ENCODE measurements at places on chromosomes 3 and 15.
A peak's percentile ranks its signal among the peaks of the same experiment; 100 is the strongest.

GRCh38 chr15:41900526-41901380 is 6.9 kb upstream of the SPTBN5 start:
- no peaks in the 10 kb centered on the region for H3K27me3 ChIP-seq
- H3K36me3 ChIP-seq, result peaks cover 5% of the 10 kb centered on the region
- no peak for DNase-seq
- H3K4me3 ChIP-seq, result no peak overlapping the region

- no peak overlapping the region for H3K4me3 ChIP-seq
- no peaks in the 10 kb centered on the region for H3K27me3 ChIP-seq
- no peak overlapping the region for H3K27ac ChIP-seq
Measured at GRCh38 chr15:37574985-37575384, 359.5 kb upstream of the TMCO5A start.

DNA sequence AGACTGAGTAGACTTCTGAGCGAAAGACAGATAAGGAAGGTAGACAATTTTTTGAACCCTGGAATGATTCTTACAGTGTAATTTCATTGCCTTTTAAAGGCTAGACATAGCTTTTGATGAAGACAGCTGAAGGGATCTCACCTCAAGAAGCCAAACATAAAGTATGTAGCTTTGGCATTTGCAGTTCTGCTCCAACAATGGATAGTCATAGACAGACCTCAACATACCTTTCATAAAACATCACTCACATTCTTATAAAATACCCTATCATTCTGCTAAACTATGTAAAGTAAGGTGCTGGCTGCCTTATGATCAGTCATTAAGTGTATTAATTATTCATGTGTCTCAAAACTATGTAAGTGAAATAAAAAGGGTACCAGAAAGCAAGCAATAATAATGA is 70.0 kb downstream of the UBE3A start:
- peaks cover 58% of the 10 kb centered on the region for H3K4me1 ChIP-seq
- DNase-seq, result no peak
- no peak overlapping the region for H3K27ac ChIP-seq
- no peaks in the 10 kb centered on the region for H3K27me3 ChIP-seq
- no peak overlapping the region for H3K4me3 ChIP-seq
- peaks cover 15% of the 10 kb centered on the region for H3K36me3 ChIP-seq

- no peaks in the 10 kb centered on the region for H3K36me3 ChIP-seq
- no peak overlapping the region for H3K27ac ChIP-seq
- H3K27me3 ChIP-seq, result peaks cover 3% of the 10 kb centered on the region
- H3K4me1 ChIP-seq, result no peaks in the 10 kb centered on the region
- DNase-seq, result no peak
Measured at GRCh38 chr3:86914670-86915069, 76.3 kb downstream of the VGLL3 start.

GRCh38 chr15:85393210-85393609 is 12.8 kb downstream of the AKAP13 start:
- no peaks in the 10 kb centered on the region for H3K27me3 ChIP-seq
- no peak overlapping the region for H3K4me3 ChIP-seq
- peaks cover 9% of the 10 kb centered on the region for H3K4me1 ChIP-seq
- H3K36me3 ChIP-seq, result no peaks in the 10 kb centered on the region

DNA sequence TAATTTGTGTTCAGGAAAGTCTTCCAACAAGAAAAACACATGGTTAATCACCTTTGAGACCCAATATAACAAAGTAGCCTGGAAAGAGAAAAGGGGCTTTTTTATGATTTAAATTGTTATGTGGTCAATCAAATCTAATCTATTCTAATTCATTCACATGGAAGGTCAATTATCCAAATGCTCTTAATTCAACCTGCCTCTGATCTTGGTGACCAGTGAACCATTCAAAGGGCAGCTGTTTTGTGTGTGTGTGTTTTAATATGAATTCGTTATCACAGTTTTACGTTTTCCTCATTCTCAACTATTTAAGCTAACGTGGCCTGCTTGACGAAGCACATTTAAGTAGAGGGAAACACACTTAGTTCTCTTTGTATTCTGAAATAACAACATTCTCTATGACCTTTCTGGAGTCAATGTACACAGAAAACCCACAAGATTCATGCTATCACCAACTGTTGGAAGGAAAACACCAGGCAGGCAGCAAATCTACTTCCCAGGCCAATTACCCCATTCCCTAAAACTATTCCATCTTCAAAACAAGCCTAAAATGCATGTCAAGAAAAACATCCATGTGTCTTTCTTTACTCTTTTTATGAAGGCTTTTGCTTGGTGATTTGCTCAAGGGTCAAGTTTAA is 195.4 kb downstream of the SUCLG2 start:
- H3K27ac ChIP-seq, result no peak overlapping the region
- peaks cover 8% of the 10 kb centered on the region for H3K36me3 ChIP-seq
- no peaks in the 10 kb centered on the region for H3K27me3 ChIP-seq
- peaks cover 7% of the 10 kb centered on the region for H3K4me1 ChIP-seq
- no peak for DNase-seq

DNA sequence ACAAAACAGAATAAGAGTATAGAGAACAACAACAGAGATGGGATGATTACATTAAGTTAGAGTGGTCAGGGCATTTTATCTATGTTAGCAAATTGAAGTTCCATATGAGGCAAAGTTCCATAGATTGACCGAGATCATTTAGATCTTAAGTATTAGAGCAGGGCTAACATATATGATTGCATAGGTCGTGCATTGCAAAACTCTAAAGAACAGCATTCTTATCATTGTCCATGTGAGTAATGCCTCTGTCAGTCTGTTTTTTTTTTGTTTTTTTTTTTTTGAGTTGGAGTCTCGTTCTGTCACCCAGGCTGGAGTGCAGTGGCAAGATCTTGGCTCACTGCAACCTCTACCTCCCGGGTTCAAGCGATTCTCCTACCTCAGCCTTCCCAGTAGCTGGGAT is 341.7 kb upstream of the KCNH8 start:
- no peak overlapping the region for H3K27ac ChIP-seq
- no peaks in the 10 kb centered on the region for H3K36me3 ChIP-seq
- no peak for DNase-seq
- H3K27me3 ChIP-seq, result no peaks in the 10 kb centered on the region
- H3K4me3 ChIP-seq, result no peak overlapping the region

GRCh38 chr15:59274126-59274970 is 67.7 kb downstream of the LDHAL6B start:
- H3K4me1 ChIP-seq, result peaks cover 38% of the 10 kb centered on the region
- peak overlapping the region; percentile 49 for H3K4me3 ChIP-seq
- peak; percentile 10 for DNase-seq
- peaks cover 2% of the 10 kb centered on the region for H3K27me3 ChIP-seq

DNA sequence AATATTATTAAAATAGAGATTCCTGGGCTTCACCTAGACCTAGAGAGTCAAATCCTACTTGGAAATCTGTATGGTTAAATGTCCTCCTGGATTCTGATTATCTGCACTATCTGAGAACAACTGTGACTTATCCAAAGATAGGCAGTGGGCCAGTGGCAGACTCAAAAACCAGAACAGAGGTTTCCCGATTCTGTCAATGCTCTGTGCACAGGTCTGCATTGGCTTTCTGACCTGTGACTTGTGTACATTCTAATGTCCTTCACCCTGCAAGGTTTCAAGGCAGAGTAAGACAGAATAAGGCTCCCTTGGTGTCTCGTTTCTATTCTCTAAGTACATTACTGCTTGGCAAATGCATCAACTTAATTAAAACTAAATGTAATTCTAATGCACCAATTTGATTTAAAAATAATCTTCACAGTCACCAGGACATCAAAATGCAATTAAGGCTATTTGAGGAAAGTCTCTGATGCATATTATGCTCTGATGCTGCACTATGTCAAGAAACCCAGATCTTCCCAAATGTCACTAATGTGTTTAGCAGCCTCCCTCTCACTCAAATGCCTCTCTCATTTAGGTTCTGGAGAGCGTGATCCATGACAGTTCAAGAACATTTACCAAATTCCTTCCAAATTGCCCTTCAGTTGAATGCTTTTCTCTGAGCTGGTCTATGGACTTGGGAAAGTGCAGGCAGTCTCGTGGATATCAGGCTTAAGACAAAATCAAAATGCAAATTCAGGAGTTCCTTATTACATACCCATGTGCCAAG is 140.1 kb downstream of the STAC start:
- H3K27ac ChIP-seq, result no peak overlapping the region
- H3K36me3 ChIP-seq, result no peaks in the 10 kb centered on the region
- DNase-seq, result no peak
- no peak overlapping the region for H3K4me3 ChIP-seq
- H3K27me3 ChIP-seq, result no peaks in the 10 kb centered on the region
- H3K4me1 ChIP-seq, result no peaks in the 10 kb centered on the region

DNA sequence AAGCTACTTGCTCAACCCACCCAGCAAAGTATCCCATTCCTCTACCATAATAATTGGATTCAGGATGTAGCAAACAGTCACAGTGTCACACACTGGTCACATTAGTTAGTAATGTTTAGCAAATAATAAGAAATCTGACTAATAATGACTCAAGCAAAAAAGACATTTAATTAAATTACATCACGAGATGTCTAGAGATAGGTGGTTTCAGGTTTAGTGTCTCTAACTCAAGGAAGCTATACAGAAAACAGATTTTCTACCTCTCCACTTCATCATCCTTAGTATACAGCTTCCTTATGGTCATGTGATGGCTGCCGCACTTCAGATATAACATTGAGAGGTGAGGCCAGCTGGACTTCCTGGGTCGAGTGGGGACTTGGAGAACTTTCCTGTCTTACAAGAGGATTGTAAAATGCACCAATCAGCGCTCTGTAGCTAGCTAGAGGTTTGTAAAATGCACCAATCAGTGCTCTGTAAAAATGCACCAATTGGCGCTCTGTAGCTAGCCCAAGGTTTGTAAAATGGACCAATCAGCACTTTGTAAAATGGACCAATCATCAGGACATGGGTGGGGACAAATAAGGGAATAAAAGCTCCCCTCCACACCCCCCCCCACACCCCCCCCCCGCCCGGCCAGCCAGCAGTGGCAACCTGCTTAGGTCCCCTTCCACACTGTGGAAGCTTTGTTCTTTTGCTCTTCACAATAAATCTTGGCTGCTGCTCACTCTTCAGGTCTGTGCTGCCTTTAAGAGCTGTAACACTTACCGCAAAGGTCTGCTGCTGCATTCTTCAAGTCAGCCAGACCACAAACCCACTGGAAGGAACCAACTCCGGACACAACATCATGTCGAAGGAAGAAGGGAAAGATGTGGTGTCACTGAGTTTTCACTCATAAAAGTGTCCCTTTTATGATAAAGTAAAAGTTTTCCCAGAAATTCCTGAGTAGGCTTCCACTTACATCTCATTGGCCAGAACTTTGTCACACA is 24.9 kb upstream of the ARPIN start:
- H3K27ac ChIP-seq, result peak overlapping the region; percentile 97
- H3K27me3 ChIP-seq, result peaks cover 10% of the 10 kb centered on the region
- H3K4me3 ChIP-seq, result peak overlapping the region; percentile 66
- peaks cover 31% of the 10 kb centered on the region for H3K4me1 ChIP-seq

GRCh38 chr15:98150084-98150483 is 189.6 kb downstream of the ARRDC4 start:
- DNase-seq, result no peak
- no peak overlapping the region for H3K4me3 ChIP-seq
- H3K27me3 ChIP-seq, result peaks cover 13% of the 10 kb centered on the region
- no peak overlapping the region for H3K27ac ChIP-seq
- H3K4me1 ChIP-seq, result no peaks in the 10 kb centered on the region

DNA sequence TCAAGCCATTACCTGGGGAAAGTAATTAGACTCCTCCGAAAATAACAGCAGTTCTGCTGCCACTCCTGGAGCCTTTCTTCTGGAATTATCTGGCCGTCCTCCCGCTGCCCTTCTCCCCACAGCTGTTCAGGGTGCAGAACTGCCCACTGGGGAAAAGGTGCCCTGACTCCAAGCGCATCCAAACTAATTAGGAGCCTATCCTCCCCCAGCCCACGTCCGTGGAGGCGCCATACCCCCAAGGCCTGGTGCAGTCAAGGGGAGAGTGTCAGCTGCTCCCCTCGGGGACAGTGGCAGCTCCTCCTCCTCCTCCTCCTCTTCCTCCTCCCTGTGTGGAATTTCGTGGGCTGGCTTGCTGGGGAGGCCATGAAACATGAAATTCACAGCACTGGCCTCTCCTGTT is 177.2 kb downstream of the XXYLT1 start:
- peaks cover 4% of the 10 kb centered on the region for H3K36me3 ChIP-seq
- H3K27ac ChIP-seq, result no peak overlapping the region
- no peak overlapping the region for H3K4me3 ChIP-seq
- no peak for DNase-seq
- peaks cover 7% of the 10 kb centered on the region for H3K27me3 ChIP-seq

DNA sequence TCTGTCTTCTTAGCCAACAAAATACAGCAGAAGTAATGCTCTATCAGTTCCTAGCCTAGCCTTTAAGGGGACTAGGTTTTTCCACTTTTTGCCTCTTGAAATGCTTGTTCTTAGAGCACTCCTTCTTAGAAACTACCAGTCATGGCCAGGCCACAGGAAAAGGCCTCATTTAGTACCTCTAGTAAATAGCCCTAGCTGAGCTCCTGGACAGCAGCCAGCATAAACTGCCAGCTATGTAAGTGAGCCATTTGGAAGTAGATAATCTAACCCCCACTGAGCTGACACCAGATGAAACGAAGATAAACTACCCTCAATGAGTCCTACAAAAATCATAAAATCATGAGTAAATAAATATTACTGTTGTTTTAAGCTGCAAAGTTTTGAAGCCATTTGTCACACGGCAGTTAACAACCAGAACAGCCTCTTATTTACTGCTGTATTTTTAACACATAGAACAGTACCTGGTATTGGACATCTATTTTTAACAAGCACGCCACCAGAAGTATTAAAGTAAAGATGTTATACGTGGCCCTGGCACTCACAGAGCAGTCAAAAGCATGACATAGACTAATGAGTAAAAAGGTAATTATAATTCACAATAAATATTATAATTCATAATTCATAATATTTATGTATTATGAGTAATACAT is 12.0 kb downstream of the TBC1D5 start:
- H3K4me1 ChIP-seq, result peaks cover 36% of the 10 kb centered on the region
- H3K36me3 ChIP-seq, result peaks cover 31% of the 10 kb centered on the region
- no peak for DNase-seq
- no peak overlapping the region for H3K4me3 ChIP-seq
- no peaks in the 10 kb centered on the region for H3K27me3 ChIP-seq
- peak overlapping the region; percentile 28 for H3K27ac ChIP-seq

GRCh38 chr3:51099794-51100535 is 285.1 kb upstream of the MANF start:
- no peak overlapping the region for H3K27ac ChIP-seq
- no peak for DNase-seq
- H3K36me3 ChIP-seq, result no peaks in the 10 kb centered on the region
- H3K4me1 ChIP-seq, result no peaks in the 10 kb centered on the region
- H3K27me3 ChIP-seq, result peaks cover 6% of the 10 kb centered on the region
- H3K4me3 ChIP-seq, result no peak overlapping the region

Measured in immature natural killer cell (primary cell).